Activated T-cell treated with anti-CD3 and anti-CD28 coated beads, Interleukin-2, amount 50 U/mL, for 4 hours (primary cell): ENCODE measurements at places on chromosomes 2 and 18. TPM values are rescaled to one million over a fixed set of nuclear protein-coding genes. Genes with fewer than 3 reads are reported as not detected.

DNA sequence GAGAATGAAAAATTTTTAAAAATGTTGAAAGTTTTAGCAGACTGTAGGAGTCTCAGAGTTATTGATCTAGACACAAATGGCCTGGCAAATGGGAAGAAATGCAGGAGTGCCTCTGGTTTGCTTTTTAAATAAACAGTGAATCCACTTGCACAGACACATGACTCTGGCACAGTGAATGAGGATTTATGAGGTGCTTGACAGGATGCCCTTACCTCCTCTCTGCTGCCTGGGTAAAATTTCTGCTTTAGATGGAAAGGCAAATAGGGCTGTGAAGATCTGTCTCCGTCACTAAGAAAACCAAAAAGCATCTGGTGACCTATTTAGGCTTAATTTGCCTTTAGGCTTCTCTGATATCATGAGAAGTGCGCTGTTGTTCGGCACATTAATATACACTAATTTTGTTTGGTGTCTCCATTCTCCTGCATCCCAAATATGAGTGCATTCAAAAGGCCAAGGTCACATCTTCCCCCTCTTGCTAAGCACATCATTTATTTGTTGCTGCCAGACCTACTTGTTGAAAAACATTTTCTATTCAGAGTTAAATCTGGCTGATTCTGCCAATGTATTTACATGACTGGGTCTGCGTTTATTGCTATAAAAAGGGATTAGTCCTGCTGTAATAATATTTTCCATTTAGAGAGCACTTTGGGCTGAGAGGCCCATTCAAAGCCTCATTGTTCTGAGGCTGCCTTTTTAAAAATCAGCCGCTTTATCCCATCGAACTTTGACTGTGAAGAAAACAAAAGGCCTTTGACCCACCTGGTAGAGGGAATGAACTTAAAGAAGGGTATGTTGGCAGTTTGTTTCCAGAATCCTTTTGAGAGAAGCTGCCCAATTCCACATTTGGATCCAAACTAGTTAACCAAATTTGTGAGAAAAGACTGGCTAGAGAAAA is 94.9 kb downstream of the RNF152 start:
- no peak for DNase-seq

DNA sequence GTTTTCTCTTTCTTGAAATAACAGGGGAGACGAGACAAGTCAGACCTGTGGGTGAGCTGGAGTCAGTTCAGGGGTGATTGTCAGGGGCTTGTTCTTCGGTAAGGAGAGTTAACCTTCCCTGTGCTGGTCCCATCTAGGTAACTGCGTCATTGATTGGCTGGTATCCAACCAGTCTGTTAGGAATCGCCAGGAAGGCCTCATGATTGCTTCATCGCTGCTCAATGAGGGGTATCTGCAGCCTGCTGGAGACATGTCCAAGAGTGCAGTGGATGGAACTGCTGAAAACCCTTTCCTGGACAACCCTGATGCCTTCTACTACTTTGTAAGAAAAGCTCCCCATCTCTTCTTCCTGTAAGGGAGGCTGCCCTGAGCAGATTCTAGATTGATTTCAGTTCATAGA is 21.3 kb downstream of the PLEK start:
- no peak for DNase-seq

DNA sequence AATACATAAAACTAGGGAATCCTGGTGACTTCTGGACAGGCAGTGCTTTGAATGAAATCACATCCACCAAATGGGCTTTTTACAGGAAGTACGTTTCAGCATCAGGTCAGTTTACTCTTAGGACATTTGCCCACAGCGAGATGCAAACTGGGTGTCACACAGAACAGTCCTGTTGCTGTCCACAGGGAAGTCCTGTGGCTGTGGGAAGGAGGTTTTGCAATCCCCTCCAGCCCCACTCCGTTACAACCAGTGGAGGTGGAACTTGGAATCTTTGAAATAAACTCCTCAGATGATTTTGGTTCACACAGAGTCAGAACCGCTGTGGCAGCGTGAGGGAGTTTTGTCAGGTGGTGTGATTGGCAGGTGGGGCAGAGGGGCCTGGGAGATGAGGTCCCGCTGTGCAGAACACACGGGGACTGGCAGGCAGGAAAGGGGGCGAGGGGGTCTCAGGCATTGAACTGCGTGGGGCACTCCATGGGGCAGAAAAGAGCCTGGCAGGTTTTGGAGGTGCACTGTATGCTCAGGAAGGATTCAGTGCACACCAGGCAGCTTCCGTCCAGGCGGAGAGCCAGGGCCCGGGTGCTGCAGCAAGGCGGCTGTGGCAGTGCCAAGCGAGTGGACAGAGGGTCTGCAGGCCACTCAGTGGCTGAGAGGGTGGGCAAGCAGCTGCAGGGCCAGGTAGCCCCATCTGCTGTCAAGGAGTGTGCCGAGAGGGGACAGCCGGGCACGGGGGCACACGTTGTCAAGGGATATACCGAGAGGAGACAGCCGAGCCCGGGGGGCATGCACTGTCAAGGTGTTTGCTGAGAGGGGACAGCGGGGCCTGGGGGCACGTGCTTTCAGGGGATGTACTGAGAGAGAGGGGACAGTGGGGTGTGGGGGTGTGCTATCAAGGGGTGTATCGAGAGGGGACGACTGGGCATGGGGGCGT is 148.7 kb downstream of the LDLRAD4 start:
- no peak for DNase-seq

DNA sequence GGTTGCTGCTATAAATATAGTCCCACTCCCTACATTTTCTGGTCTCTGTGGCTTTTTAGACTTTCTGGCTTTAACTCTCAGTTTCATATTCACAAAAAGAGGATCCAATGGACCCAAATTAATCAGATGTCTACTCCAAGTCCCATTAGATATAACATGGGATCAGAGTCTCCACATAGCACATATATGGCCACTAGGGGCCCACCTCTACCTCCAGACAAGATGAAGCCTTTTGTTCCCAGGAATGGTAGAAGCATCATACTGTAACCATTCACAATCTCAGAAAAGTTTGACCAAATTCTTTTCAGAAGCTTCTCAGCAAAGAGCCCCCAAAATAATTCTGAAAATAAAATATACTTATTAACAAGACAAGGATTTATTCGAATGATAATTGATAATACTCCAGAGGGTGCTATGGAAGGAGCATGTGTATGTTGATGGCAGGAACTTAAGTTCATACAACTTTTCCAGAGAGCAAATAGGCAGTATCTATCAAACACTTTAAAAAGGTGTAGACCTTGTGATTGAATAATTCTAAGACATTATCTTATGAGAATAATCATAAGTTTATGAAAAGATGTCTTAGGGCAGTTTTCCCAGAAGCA is 382.3 kb upstream of the CRIM1 start:
- no peak for DNase-seq

DNA sequence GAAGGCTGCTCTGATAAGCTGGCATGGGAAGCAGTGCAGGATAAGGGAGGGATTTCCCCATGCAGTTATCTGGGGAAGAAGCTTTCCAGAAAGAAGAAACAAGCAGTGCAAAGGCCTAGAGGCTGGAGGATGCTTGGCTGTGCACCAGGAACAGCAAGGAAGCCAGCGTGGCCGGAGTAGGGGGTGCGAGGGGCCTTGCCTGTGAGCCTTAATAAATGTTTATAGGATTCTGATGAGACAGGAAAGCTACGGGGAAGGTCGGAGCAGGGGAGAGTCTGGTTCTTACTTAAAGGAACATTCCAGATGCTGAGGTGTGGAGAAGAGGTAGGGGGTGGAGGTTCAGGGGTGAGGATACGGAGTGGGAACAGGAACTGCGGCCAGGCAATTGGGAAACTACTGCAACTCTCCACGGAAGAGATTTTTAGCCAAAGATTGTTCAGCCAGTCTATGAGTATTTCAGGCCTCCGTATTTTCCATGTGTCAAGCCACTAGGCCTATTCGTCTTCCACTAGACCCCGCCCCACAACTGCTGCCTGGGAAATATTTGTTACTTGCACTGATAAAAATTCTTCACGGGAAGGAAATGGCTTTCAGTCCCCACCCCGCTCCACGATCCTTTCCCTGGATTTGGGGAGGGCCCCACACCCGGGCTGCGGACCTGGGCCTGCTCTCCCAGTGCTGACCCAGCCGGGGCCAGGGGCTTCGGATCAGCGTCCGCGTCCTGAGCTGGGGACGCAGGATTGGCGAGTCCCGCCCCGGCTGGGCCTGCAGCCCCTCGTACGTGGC is 516 bp downstream of the EIF2AK2 start:
- peak; percentile 25 for DNase-seq

GRCh38 chr2:117502121-117502520 is 312.4 kb upstream of the DDX18 start:
- no peak for DNase-seq

GRCh38 chr2:144132357-144132756 is 387.6 kb downstream of the ZEB2 start:
- no peak for DNase-seq

DNA sequence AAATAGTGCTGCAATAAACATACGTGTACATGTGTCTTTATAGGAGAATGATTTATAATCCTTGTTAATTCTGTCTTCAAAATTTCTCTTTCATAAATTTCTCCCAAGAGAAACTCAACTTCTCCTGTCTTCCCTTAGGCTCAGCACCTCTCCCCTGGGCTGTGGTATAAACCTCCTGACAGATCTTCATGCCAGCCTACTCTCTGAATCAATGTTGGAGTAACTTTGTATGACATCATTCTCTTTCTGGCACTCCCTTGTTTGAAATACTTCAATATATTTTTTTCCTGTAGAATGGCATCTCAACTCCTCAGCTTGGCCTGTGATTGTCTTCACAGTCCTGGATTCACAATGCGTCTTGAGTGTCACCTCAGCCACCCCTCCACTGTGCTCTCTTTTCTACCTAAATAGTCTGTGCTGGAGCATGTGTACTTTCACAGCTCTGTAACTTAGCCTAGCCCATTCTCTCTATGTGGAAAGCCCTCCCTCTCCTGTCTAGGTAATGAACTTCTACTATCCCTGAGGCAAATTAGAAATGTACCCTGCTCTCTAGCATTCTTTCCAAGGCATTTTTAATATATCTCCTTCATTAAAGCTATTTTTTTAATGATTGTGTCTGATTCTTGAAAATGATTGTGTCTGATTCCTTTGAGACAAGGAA is 649.9 kb upstream of the FANCL start:
- DNase-seq: no peak

GRCh38 chr2:108441712-108442111 is 7.3 kb upstream of the GCC2 start:
- no peak for DNase-seq

- no peak for DNase-seq
Observed at GRCh38 chr2:197604117-197604860, 71.1 kb downstream of the RFTN2 start.

DNA sequence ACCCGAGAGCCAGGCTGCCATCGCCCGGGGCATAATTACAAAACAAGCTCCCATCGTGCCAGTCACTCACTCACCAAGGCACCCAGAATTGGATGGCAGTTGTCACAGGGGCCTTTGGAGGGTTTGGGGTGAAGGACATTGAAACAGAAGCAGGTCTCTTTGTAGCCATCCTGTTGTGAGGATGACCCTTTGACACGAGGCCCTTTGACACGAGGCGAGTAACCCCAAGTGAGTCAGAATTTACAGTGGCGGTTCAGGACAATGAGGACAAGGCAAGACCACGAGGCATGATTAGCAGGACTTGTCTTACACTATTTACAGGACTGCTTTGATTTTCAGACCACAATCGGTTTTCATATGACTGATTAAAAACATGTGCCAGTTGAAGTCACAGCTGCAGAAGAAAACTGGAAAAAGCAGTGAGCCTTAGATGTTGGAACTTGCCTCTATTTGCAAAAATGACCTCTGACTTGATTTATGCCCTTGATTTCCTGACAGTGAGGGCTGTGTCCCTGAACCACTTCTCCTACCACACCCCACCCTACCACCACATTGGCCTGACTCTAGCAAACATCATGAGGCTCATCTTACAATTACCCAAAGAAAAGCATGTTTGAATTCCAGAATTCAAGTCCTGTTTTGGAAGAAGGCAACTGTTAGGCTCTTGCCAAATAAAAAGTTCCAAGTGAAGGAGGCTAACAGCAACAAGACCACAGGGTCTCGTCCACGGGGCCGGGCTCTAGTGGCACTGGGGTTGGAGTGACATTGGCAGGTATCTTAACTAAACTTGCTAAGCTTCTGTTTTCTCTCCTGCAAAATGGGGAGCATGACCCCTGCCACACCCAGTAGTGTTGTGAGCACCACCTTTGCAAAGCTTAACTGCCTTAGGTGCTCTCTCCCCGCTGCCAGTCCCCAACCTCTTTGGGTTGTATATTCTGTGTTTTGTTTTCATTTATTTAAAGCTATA is 64.4 kb upstream of the FOSL2 start:
- no peak for DNase-seq

DNA sequence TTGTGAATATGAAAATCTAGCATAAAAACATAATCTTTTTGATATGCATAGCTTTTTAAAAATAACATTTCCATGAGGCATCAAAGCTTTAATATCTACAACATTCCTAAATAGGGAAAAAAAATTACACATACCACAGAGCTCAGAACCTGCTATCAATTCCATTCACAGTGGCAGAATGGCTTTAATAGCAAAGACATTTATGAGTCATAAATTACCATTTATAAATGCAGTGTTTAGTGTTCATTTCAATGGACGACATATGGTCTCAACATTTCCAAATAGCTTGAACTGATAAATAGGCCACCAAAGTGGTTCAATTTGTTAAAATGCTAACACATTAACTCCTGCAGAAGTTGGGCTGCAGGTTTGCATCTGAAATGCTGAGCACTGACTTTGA is 600.6 kb upstream of the SETBP1 start:
- no peak for DNase-seq

DNA sequence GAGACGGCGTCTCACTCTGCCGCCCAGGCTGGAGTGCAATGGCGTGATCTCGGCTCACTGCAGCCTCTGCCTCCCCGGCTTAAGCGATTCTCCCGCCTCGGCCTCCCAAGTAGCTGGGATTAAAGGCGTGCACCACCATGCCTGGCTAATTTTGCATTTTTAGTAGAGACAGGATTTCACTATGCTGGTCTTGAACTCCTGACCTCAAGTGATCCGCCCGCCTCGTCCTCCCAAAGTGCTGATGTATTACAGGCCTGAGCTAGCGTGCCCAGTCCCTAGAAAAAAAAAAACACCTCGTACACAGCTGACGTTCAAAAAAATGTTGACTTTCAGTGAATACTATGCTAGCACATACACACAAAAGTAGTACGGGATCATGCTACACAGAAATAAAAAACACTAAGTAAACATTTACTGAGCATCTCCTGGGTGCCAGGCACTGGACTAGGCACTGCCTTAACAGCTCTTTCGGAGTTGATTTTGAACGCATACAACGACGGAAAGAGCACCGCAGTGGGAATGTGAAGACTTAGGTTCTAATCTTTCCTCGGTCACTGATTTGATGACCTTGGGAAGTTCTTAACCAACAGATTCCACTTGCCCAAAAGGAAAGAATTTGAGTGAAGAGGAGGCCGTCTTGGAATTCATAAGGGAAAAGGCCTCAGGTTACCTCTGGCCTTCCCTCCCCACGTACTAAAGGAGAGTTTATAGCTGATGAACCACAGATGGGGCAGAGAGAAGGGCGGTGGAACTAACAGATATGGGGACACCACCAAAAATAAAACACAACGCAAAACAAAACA is 1.1 kb downstream of the DNAJC27 start:
- no peak for DNase-seq

Gene AKAIN1
- total RNA-seq: not detected

Gene CRACDL
- 0.46 TPM for total RNA-seq

Gene PKP4
- total RNA-seq: 11.5 TPM

Gene HADHB
- total RNA-seq: 53.8 TPM

Gene BCL2L11
- total RNA-seq: 63.3 TPM
